Chondrocyte (in vitro differentiated cells): ENCODE measurements at places on chromosomes 2 and 18. TPM values are rescaled to one million over a fixed set of nuclear protein-coding genes. Genes with fewer than 3 reads are reported as not detected.

Gene SCN2A
- total RNA-seq = 1.8 to 2.8 TPM (median 1.9 TPM) in 3 replicates

Gene LHCGR
- total RNA-seq = not detected in 3 replicates

Gene AQP12A
- total RNA-seq = not detected in 3 replicates

Gene PDE1A
- 0.69 to 4.5 TPM (median 1.1 TPM) in 3 replicates for total RNA-seq

Gene TLX2
- 0.10 TPM in 1 of 3 replicates, not detected in the others for total RNA-seq

Gene ITGB6
- 2.0 to 2.3 TPM (median 2.2 TPM) in 3 replicates for total RNA-seq

Gene VWA3B
- total RNA-seq = not detected in 3 replicates

Gene IGFBP5
- 403 to 502 TPM (median 500 TPM) in 3 replicates for total RNA-seq

Gene REG1B
- not detected in 3 replicates for total RNA-seq

Gene HJURP
- 6.9 to 9.2 TPM (median 8.2 TPM) in 3 replicates for total RNA-seq

Gene KLHL29
- total RNA-seq = 8.0 to 9.0 TPM (median 8.0 TPM) in 3 replicates

Gene ANKRD44
- total RNA-seq = 21.4 to 45.8 TPM (median 26.1 TPM) in 3 replicates

Gene TEX44
- not detected in 3 replicates for total RNA-seq

Gene FRZB
- total RNA-seq = 13.8 to 31.6 TPM (median 15.0 TPM) in 3 replicates

Gene RNF125
- total RNA-seq = 0.51 to 0.87 TPM (median 0.60 TPM) in 3 replicates

Gene IGFBP2
- 1,045 to 1,857 TPM (median 1,848 TPM) in 3 replicates for total RNA-seq

Gene FOXI3
- not detected in 3 replicates for total RNA-seq

Gene TMEFF2
- total RNA-seq = 1.4 to 8.6 TPM (median 1.5 TPM) in 3 replicates

Gene MEIS1
- 1.1 to 18.5 TPM (median 16.9 TPM) in 3 replicates for total RNA-seq

Gene ANKRD30B
- not detected in 3 replicates for total RNA-seq

Gene DRC1
- 0.17 TPM in 1 of 3 replicates, not detected in the others for total RNA-seq

Gene SCYGR8
- not detected in 3 replicates for total RNA-seq

Gene RIT2
- total RNA-seq = not detected in 3 replicates

Gene TEKT4
- not detected in 3 replicates for total RNA-seq

Gene C1QL2
- not detected in 3 replicates for total RNA-seq

Gene ACTR2
- 323 to 449 TPM (median 429 TPM) in 3 replicates for total RNA-seq

Gene VIT
- total RNA-seq = 0.15 to 2.6 TPM in 2 of 3 replicates, not detected in the other

Gene RBM44
- total RNA-seq = 0.48 to 0.54 TPM (median 0.50 TPM) in 3 replicates

Gene CMPK2
- 0.90 to 1.3 TPM (median 0.95 TPM) in 3 replicates for total RNA-seq

Gene MRO
- not detected in 3 replicates for total RNA-seq

Gene MROH2A
- total RNA-seq = not detected in 3 replicates

Gene TUBA3D
- total RNA-seq = not detected in 3 replicates
